Activated T-helper 2 cell treated with anti-CD3 and anti-CD28 coated beads, Interferon-gamma antibody, Interleukin-2, Interleukin-4, amounts not matched to agents 10 μg/mL and 5 μg/mL and 100 μg/mL, durations not matched to agents 14 hours and 24 hours and 36 hours (primary cell): ENCODE measurements at places on chromosomes 7 and 10.

- no peak for DNase-seq
Observed at GRCh38 chr10:49194212-49194920, 6.2 kb upstream of the TMEM273 start.

GRCh38 chr10:49360271-49361177 lies 35.4 kb downstream of the DRGX start:
- DNase-seq, result no peak

GRCh38 chr7:134795231-134795630 lies 15.8 kb downstream of the CALD1 start:
- no peak for DNase-seq

DNA sequence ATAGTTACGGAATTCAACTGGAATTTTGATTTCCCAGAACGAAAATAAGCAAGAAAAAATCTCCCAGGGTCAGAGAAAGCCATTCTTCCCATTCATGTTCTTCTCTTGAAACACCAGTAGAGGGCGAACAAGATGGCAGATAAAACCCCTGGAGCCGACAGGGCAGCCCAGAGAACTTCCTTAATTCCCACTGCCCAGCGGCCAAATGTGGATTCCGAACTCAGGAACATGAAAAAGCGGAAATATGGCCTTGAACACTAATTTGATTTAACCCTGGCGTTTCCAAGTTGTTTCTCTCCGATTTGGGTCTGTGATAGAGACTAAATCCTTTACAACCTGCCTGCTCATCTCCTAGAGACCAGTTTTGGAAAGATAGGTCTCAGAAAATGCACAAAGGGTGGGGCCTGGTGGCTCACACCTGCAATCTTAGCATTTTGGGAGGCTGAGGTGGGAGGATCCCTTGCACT lies 100.7 kb upstream of the WAC start:
- no peak for DNase-seq

DNA sequence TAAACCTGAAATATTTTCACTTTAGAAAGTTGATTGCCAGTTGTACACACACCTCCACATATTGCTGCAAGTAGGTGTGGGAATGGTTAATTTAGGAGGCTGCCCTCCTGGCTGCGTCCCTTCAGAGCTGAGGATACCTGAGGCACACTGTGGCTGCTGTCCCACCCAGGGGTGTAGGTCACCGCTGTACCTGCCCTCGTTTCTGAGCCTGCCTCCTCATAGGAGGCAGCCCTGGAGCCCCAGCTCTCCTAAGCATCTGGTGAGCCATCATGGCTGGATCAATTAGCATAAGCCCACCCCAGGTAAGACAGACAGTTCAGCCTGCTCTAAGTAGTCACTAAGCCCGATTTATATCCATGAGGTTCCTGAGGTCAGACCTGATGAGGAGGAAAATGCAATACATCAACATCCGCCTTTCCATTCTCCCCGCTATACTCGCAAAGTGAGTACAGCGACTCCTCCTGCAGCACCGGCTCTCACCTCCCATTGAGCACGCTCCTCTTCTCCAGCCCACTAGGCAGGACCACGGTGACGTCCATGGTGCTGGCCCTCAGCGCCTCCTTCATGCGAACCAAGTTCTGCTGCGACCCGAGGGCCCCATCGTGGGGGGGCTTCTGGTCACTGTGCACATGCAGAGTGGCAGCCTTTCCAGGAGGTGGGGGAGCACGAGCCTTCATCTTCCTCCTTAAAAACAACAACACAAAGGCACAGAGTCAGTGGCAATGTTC lies 97.2 kb downstream of the COBL start:
- no peak for DNase-seq

- DNase-seq, result no peak
Observed at GRCh38 chr7:36661135-36661840, 63.0 kb downstream of the AOAH start.

DNA sequence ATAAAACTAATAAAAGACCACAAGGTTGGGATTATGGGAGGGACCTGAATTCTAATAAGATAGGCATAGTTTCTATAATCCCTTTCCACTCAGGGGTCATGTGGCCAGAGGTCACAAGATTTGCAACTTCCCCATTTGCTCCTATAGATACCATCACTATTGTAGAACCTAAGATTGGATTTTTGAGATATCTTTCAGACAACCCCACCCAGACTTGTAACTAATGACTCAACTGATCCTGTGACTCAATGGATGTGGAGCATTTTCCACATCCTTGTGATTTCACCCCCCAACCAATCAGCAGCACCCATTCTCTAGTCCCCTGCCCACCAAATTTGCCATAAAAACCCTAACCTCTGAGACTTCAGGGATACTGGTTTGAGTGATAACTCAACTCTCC lies 51.9 kb upstream of the PIK3AP1 start:
- DNase-seq, result no peak

- no peak for DNase-seq
Observed at GRCh38 chr7:1748839-1749173, 78.7 kb downstream of the ELFN1 start.

DNA sequence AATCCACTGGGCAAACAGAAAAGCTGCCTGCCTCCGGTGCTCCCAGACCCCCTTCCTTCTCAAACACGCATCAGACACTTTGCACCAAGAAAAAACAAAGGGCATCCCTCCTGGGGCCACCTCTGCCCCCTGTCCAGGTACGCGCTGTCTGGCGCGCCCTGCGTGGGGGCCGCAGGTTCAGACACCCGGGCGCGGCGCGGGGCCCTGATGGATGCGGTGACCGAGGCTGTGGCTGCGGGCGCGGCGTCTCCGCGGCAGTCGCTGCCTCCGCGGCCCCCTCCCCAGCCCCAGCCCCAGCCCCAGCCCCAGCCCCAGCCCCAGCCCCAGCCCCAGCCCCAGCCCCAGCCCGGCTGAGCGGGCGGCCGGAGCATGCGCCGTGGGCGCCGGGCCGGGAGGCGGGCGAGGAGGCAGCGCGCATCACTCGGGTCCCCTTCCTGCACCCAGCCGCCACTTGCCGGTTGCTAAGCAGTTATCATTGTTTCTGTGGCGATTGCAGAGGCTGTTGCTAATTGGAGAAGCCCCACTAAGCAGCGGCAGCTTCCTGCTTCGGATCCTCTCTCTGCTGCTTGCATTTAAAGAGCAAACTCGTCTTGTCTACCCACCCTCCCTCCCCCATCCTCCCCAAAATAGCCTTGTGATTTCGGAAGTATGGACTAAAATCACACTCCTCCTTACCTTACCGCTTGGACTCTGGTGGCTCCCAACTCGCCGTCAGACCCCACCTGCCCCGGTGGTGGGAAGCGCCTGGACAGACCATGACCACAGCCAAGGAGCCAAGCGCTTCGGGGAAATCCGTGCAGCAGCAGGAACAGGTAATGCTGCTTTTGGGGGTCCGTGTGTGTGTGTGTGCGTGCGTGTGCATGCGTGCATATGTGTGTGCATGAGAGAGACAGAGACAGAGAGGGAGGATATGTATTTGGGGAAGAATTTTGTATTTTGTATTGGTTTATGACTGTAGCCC lies 252.8 kb downstream of the DPP6 start:
- no peak for DNase-seq

GRCh38 chr10:80272793-80273522 lies 16.5 kb downstream of the MAT1A start:
- DNase-seq, result no peak

DNA sequence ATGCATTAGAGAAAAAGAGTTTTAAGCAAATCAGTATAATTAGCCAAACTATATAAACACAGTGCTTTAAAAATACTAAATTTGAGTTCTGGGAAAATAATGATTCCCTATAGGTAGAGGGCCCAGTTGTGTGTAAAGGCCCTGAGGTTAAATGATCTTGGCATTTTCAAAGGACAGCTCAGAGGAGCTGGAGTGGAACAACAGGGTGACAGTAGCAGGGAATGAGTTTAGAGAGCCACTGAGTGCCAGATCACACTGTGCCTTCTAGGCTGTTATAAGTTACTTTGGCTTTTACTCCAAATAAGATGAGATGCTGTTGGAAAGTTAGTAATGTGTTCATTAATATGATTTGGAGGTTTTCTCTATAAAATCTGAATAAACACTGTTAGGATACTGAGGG lies 34.6 kb downstream of the VWDE start:
- no peak for DNase-seq

DNA sequence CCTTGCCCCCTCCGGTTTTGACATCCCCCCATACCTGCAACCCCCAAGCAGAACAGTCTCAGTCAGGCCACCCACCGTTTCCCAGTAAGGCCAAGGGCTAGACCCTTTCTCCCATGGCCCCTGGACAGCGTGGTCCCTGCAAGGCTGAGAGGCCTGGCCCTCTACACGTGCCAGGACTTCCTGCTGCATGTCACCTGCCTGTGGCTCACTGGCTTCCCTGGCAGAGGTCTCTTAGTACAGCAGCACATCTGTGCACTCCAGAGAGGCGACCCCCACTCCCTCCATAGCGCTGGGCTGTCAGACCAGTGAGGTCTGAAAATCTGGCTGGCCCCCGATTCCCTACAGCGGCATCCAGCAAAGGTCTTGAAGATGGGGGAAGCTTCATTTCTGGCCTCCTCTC lies 26.4 kb upstream of the JAKMIP3 start:
- DNase-seq, result no peak

- DNase-seq, result no peak
Observed at GRCh38 chr7:91263384-91264045, 718 bp upstream of the FZD1 start.

DNA sequence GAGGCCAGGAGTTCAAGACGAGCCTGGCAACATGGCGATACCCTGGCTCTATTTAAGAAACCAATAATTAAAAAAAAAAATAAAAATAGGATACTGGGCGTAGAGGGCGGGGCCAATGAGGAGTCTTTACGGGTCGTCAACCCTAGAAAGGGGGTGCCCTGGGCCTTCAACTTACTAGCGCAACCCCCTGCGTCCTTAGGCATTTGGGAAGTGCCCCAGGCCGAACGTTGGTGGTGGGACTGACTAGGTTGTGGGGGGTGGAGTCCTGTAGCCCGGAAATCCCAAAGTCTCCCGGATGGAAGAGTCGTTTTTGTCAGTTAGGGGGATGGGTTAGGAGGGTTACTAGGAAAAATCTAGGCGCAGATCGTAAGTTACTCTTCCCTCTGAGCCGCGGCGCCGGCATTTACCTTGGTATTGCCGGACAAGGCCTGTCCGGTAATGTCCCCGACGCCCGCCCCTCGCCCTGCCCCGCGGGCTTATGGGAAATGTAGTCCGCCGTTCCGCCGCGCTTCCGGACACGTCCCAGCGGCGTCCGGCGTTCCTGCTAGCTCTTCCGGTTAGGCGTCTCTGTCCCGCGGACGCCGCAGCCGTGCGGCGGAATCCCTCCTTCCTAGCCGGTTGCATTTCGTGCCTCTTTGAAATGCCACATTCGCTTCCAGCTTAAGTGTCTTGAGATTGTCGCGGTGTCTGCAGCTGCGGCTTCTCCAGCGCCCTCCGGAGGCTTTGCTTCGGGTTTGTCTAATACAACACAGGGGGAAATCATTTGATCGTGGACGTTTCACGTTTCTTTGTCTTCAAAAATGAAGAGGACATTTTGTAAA lies 1.3 kb upstream of the ACBD5 start:
- peak; percentile 86 for DNase-seq

- DNase-seq, result no peak
Observed at GRCh38 chr10:46298477-46299285, 11.9 kb downstream of the ANTXRL start.

DNA sequence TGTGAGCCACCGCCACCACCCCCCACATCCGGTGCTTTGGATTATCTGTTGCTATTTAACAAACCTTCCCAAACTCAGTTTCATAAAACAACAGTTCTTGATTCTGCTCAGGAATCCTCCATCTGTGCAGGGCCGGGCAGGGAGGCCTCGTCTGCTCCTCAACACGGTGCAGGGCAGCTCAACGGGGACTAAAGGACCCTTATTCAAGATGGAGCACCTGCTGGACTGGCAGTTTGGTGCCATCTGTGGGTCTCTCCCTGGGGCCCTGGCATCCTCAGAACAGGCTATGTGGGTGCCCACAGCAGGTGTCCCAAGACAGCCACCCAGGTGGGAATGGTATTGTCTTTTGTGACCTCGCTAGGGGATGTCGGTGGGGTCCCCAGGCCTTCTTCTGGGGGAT lies 31.0 kb upstream of the ELFN1 start:
- DNase-seq, result no peak

GRCh38 chr10:95315509-95315908 lies 24.7 kb upstream of the PDLIM1 start:
- DNase-seq, result no peak
